ENCODE measurements at places on chromosomes 1 and 21.

GRCh38 chr1:110412576-110412975 lies 5.1 kb upstream of the LAMTOR5 start:
- H3K4me3 ChIP-seq = no peak overlapping the region
- H3K36me3 ChIP-seq = no peaks in the 10 kb centered on the region
- H3K27ac ChIP-seq = no peak overlapping the region

DNA sequence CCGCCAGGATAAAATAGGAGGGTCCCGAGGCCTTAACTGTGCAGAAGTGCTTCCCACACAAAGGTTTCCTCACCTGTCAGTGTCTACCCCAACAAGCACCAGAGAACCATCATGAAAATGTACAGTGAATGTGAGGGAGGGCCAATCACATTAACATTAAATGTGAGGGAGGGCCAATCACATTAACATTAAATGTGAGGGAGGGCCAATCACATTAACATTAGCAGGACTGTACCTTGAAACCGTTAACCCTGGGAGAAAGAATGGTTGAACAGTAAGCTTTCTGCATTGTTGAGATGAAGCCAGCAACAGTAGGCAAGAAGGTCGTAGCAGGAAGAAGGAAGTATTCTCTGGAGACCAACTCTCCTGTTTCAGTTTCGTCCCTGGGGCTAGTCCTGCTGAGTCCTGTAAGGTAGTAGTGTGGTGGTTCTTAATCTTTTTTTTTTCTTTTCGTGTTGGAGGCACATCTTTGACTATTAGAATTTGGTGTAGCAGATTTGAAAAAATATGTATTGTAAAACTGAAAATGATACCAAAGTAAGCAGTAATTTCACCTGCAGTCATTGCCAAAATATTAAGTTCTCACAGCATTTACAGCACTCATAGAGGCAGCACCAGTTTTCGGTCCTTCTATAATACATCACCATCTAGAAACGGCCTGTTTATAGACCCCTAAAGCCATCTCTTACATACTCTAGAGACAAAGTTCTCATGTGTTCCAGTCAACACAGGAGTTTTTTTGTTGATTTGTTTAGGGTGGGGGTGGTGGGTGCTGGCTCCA lies 98.6 kb upstream of the PPP2R5A start:
- no peaks in the 10 kb centered on the region for H3K27me3 ChIP-seq
- peaks cover 3% of the 10 kb centered on the region for H3K4me1 ChIP-seq
- DNase-seq = no peak
- H3K27ac ChIP-seq = no peak overlapping the region

DNA sequence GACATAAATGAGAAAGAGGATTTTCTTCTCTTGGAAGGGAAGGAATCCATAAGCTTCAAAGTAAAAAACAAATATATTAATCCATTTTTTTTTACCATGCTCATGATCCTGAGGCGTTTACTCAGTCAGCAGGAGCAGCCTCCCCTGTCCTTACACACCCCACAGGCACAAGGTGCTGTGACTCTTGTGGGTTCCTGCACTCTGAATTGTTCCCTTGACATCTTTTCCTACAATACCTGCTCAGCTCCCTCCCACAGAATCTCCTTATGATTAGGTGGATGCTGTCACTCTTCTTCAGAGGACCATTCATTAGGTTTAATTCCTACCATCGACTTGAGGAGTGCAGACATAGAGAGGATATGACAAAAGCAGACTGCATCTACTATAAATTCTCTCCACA lies 10.1 kb upstream of the PSRC1 start:
- no peaks in the 10 kb centered on the region for H3K4me1 ChIP-seq
- no peaks in the 10 kb centered on the region for H3K27me3 ChIP-seq
- no peak overlapping the region for H3K27ac ChIP-seq
- DNase-seq = no peak
- H3K4me3 ChIP-seq = no peak overlapping the region
- no peaks in the 10 kb centered on the region for H3K36me3 ChIP-seq

DNA sequence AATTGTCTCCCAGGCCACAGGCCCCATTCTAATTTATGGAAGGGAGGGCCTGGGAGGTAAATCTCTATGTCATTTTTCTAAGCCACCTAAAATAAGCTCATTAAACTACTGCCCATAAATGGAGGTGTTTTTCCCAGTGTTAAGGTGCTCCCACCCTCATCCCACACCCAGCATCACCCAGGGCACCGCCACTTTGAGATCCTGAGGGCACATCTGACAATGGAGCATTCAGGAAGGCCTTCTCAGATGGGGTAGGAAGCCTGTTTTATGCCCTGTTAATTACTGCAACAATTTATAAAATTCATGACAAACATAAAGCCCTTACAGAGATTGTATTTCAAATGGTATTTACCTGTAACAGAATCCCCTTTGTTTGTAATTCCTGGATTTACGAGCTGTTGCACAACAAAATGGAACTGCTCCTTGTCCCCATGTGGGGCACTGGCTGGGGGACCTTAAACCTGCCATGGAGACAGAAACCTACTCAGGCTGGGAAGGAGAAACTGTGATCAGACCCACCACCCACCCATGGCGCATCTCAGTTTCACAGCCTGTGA lies 319.5 kb upstream of the USP24 start:
- no peaks in the 10 kb centered on the region for H3K36me3 ChIP-seq
- no peak overlapping the region for H3K27ac ChIP-seq
- H3K27me3 ChIP-seq = no peaks in the 10 kb centered on the region

GRCh38 chr1:65493802-65494201 lies 73.3 kb downstream of the LEPR start:
- H3K27me3 ChIP-seq = no peaks in the 10 kb centered on the region
- no peak overlapping the region for H3K27ac ChIP-seq
- no peak overlapping the region for H3K4me3 ChIP-seq
- no peak for DNase-seq
- no peaks in the 10 kb centered on the region for H3K4me1 ChIP-seq

DNA sequence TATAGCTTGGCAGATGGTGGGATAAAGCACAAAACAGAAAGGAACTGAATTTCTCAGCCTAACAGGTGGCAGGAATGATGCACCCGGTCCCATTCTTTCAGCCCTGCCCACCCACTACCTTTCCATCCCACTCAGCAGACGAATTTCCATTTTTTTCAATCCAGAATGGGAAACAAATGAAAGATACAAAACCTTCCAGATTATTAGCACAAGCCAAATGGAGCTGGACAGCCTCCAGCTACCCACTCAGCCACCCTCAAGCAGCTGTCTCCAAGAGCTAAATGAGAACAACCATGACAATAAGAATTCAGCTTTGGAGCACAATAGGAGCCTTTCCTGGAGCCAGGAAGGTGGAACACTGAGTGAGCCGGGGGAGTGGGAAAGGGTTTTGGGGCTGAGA lies 96.3 kb upstream of the ST6GALNAC5 start:
- H3K27ac ChIP-seq = no peak overlapping the region
- H3K4me3 ChIP-seq = no peak overlapping the region
- DNase-seq = no peak
- H3K36me3 ChIP-seq = no peaks in the 10 kb centered on the region
- H3K4me1 ChIP-seq = no peaks in the 10 kb centered on the region

DNA sequence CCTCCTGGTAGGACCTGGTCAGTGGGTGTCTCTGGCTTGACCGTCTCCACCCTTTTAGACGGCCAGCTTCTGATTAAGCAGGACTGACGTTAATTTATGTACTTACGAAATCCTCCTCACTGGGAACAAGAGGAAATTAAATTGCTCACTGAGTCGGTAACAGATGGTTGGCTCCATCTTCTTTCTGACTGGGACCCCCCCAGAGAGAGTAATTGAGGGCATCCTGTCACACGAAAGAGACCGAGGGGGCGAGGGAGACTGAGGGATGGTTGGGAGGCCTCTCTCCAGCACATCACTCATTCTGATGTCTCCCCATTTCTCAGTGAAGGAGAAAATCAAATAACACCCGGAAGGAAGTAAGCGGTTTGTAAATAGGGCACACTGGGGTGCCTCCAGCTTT lies 104.8 kb downstream of the OMA1 start:
- H3K27ac ChIP-seq = no peak overlapping the region
- H3K4me3 ChIP-seq = no peak overlapping the region
- H3K27me3 ChIP-seq = no peaks in the 10 kb centered on the region
- no peaks in the 10 kb centered on the region for H3K4me1 ChIP-seq

Data from vagina (tissue), 2 donors.